Dorsolateral prefrontal cortex (tissue), 122 donors: ENCODE measurements at places on chromosomes 2 and 18. TPM values are rescaled to one million over a fixed set of nuclear protein-coding genes. Genes with fewer than 3 reads are reported as not detected.

- DNase-seq, result no peak
Measured at GRCh38 chr18:58758046-58758445, 86.8 kb downstream of the MALT1 start.

DNA sequence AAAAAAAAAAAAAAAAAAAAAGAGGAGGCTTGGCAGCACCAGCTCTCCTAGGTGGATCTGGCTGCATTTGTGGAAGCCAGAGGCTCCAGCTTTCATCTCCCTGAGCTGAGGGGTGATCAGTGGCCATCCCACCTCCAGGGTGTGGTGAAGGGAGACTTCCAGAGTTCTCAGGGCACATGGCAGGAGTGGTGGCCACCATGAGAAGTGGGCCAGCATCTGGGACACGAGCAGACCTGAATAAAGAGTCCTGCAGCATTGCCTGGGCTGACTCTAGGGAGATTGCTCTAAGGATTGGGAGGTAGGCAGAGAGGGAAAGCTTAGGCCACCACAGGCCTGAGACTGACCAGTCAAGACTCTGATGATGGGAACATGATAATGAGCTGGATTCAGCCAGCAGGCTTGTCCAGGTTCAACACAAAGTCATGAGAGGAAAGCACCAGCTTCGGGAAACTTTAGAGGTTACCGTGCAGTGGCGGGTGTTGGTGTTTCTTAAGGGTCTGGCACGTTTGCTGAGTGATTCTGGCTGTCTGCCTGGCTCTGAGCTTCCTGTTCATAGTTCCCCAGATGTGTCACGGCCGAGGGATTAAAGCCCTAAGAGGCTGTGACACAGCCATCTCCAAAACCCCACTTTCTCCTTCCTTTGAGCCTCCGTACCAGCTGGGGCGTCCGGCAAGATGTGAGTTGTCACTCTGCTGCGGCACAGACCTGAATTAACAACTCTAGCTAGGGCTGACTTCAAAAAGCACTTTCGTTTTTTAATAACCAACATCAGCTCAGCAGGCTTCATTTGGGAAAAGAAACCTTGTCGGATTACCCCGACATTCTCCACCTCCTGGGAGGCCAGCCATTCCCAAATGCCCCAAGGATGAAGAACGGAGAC is 38.3 kb upstream of the IL1R1 start:
- DNase-seq, result no peak

GRCh38 chr2:44616667-44617155 is 255.0 kb downstream of the CAMKMT start:
- no peak for DNase-seq

DNA sequence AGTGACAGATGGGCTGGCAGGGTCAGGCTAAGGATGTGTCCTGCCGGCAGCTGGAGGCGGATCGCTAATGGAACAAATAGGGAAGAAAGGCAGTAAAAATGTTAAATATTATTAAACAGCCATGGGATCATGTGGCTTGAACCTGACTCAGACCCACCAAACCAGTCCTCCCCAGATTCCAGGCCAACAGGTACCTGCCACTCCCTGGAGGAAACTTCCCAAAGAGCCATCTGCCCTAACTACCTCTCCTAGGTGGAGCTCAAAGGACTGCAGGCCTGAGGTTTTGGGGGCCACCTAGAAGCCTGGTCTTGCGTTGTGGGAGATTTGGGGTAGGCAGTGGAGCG is 34.3 kb downstream of the CIB4 start:
- no peak for DNase-seq

DNA sequence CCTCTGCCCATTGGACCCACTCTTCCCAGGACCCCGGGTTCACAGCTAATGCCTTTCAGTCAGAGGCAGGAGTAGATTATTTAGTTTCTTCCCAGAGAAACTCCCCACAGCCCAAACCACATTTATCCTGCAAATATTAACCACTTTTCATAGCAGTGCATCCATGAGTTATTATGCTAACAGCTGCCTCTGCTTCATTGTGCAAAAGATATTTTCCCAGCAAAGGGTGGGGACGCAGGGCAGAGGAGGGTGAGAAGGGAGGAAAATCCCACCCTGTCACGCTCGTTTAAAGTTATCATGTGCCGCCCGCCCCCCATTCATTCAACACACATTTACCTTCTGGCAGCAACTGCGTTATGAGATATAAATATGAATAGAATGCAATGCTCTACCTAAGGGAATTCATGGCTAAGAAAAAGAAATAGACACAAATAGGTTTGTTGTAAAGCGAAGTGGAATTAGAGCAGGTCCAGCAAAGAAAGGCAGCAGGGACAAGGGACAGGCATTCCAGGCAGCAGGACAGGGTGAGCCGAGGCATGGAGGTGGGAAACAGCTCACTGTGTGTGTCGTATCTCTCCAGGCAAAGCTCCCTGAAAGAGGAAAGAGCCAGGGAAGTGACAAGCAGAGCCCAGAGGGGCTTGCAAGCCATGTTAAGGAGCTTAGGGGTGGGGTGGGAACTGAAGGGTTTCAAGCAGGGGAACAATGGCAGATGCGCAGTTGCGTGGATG is 46.3 kb upstream of the LTBP1 start:
- no peak for DNase-seq

DNA sequence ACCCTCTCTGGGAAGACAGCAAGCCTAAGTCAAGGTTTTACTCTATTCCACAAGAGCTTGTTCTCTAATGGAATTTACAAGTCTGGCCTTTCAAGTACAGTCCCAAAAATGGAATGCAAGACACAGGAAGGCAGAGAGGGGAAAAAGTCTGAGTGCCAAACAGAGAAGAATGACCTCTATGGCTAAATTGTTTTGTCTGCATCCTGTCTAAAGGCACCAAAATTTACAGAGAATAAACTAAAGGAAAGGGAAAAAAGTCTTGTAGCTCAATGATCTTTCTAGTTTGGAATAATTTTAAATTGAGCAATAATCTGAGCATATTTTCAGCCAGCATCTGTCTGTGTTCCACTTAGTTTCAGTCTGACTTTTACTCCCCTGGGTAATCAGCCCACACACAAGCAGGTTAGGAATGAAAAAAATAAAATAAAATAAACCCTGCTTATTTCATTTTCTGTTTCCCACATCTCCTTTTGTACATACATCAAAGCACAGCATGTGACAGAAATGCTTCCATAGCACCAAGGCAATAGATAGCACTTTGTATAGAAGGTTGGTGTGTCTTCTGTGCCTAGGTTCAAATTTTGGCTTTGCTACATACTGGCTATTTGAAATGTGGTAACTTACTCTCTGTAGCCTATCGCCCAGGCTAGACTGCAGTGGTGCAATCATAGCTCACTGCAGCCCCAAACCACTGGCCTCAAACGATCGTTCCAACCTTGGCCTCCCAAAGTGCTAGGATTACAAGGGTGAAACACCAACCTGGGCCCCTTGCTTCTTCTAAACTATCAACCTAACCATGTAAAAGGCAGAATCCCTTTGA is 105.1 kb downstream of the SLC8A1 start:
- no peak for DNase-seq

CFAP65 gene
- total RNA-seq, result 2.6 TPM

NT5DC4 gene
- total RNA-seq, result not detected

ABCG8 gene
- total RNA-seq, result 3.8 TPM

ACMSD gene
- total RNA-seq, result not detected

MFSD2B gene
- 1.5 TPM for total RNA-seq

TBR1 gene
- 120 TPM for total RNA-seq
